Stimulated activated CD8-positive, alpha-beta memory T cell treated with anti-CD3 and anti-CD28 coated beads, Interleukin-15, amount 100 ng/mL, for 48 hours (primary cell): ENCODE measurements at places on chromosomes 3 and 15.

DNA sequence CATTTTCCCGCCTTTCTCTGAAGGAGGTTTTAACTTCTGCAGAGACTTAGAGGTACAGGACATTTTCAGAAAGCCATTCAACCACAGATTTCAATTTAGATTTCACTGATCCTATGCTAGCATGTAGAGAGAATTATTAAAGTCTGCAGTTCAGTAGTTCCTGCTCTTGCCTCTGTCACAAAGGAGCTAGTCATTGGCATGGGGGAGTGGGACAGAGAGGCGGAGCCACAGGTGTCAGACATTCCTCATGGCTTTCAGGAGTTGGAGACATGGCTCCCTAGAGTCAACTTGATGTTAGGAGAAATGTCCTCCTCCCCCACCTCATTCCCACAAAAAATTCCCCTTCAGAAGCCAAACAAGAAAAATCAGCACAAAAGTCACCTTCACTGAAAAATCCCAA is 66.0 kb upstream of the SIAH2 start:
- no peak for DNase-seq

DNA sequence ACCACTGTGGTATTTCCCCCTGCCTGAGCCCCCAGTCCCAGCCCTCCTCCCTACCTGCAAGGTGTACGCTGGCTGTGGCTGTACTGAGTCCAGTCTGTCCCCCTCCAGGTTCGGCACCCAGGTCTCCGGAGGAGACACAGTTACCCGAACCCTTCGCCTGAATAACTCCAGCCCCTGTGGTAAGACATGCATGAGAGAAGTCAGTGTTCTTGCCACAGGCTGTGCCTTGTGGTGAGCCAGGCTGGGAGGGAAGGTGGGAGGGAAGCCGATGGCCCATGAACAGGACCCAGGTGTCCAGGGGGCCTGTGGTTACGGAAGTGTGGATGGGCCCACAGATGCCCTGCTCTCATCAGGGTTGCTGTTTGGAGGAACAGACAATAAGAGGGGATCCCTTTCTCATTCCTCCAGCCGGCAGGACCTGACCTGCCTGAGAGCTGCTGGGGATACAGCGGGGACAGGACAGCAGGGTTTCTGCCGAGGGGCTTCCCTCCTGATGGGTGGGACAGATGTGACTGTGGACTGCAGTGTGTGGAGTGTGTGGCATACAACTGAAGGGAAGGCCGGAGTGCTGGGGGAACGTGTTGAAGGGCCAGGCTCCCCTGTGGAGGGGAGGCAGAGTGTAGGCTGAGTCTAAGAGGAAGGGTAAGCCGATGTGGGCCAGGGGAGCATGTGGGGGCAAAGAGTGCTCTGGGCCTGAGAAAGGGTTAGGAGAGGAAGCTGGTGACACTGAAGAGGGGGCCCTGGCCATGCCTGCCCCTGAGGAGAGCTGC is 21.9 kb downstream of the ACAA1 start:
- no peak for DNase-seq

DNA sequence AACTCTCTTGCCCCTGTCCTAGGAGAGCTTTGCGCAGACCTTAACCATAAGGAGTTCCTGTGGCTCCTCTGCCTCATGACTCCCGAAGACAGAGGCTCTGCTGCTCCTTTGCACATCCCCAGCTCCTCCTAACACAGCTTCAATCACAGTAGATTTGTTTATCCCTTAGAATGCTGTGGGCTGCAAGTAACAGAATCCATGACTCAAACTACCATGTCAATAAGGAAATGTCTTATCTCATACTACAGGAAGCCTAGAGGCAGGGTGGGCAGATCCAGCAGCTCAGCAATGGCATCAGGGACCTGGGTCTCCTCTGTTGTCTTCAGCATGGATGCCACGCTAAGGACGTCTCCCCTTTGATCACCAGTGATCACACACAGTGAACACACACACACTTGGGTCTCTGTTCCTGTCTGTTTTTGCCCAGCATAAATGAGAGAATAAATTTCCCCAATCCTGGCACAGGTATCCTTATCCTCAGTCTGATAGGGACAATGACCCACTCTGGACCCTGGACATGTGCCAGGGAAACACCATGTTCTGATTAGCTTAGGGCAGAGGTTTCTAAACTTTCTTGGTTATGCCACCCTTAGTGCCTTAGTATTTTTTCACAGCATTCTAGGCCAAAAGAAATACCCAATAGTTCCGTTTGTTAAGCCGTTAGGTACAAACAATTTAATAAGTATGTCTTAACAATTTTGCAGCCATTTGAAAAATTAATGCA is 46.1 kb upstream of the MRPS22 start:
- DNase-seq = no peak

- no peak for DNase-seq
These were observed 11.4 kb downstream of the FAM107A start for GRCh38 chr3:58565621-58566397.

- DNase-seq = no peak
These were observed 155.2 kb upstream of the EOMES start for GRCh38 chr3:27877061-27878013.
